ENCODE measurements at places on chromosomes 3 and 15. TPM values are rescaled to one million over a fixed set of nuclear protein-coding genes. Genes with fewer than 3 reads are reported as not detected.

The SEMA5B gene
- 30.7 TPM for polyA plus RNA-seq

DNA sequence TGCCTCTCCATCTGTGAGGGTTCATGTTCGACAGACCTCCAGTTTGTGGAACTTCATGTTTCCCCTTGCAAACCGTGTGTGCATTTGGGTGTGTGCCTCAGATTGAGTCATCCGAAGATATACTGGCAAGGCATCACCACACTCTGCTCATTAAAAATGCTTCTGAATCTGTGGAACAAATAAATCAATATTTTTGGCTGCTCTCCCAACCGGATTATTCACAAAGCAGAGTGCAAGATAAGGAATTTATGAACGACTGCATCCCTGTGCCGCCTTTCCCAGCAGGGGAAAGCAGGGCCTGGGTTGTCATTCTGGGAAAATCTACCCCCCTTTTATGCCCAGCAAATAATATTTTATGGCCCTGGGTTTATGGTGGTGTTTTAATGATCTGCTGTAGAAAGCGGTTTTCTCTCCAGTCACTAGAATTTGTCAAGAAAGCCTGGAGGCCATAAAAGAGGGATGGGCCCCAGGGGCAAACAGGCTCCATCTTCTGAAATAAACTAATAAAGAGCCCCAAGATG lies 4.2 kb upstream of the WNT5A start:
- peak; percentile 23 for DNase-seq

DNA sequence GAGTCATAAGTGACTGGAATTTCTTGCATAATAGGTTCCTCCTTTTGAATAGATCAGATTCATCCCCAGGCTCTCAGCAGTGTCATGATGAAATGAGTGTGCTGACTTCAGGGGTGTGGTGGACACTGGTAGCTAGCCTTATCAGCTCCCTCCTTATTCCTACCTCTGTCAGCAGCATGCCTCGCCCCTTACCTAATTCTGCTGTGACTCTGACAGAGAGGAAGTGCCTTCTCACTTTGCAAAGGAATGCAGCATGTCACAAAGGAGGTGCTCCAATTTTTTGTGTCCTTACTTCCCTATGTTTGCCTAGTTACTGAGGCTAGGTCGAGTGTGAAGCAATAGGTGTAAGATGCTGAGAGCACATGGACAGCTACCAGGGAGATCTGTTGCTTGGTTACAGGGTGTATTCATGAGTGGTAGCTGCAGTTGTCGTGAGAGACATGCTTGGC lies 90.6 kb downstream of the TNFAIP8L3 start:
- no peak for DNase-seq

DNA sequence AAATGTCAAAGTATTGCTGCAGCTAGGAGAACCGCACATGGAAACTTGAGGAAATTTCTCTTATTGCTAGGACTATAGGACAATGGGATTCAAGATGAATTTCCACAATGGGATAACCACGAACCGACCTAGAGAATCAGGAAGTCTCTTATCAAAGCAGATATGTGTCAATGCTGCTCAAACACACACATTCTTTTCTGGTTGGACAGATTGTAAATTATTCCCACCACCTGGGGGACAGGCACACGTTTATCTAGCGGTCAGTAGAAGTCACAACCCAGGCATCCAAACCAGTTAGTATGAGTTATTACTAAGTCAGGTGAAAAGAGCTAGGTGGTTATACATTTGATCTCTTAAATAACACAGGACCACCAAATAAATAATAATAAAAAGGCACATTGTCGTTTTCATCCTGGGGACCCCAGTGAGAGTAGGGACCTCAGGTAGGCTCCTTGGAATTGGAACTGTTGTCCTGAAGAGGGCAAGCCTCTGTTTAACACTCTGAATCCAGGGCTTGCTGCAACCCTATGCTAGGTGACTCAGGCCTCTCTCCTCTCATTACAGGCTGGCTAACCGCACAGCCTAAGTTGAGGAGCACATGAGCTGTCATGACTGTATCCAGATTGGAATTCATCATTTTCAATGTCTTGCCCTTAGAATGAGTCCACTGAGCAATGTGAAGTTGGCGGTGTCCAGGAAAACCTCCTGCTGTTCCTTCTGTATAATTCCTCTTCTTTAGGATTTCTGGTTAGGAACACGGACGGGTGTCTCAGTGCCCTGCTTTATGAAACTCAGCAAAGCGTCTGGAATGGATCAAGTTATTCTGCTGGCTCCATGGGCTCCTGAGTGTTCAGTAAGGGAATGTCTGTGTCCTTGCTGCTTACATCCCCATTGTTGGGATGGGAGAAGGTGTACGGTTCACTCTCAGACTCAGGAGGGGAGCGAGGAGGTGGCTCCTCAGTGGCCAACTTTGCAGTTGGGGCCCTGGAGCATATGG lies 59.0 kb downstream of the CLEC3B start:
- DNase-seq = no peak

DNA sequence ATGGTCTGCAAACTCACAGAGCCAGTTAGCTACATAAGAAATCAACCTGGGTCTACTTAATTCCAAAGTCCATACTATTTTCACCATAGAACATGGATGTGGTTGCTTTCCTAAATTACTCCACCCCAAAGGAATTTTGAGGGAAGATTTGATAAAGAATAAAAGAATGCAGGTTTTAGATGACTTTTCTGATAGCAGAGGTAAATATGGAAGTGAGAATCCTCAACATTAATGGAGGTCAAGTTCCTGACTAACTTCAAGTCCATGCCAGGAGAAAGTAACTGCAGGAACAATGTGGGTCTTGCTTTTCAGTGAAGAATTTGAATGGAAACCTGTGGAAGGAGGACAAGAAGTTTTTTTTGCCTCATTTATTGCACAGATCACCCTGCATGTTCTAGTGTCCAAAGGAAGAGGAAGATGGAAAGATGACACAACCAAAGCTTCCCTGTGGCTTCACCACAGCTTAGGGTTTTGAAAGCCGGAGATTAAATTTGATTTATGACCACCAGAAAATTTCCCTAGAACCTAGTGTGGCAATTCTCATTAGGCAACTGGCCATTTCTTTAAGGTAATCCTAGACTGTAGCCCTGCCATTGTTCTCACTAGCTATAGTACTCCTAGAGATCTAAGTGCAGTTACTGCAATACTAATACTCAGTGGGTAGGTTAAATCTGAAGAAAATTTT lies 429.7 kb downstream of the RAP2B start:
- no peak for DNase-seq

The GOLGA8J gene
- 2.5 TPM for polyA plus RNA-seq

DNA sequence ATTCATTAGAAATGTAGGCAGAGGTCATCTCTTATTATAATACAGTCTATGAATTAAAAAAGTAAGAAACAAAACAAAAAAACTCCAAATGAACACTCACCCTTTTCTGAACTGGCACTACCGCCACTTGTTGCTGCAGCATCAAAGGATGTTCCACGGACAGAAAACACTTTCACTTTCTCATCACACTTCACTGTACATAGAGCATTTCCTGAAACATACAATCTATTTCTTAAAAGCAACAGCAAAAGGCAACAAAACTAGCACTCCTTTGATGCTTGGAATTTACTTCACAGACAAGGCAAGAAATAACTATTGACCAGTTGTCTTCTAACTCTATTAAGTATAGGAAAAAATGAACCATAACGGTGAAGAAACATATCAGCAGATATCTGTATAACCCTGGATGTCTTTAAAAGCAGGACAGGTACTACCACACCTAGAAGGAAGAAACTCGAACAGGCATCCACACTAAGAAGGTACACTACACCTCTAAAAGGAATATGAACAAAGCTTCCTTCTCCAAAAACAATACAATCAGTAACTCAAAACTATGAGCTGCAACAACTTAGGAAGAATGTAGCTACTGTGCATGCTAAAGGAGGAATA lies 24.9 kb downstream of the ETFA start:
- DNase-seq = no peak

GRCh38 chr3:167653760-167654159 lies at the start of gene WDR49:
WDR49 (minus strand) TSS chr3:167653942; CDS start chr3:167653425, 517 bp downstream.
- DNase-seq = no peak

GRCh38 chr3:13484851-13485590 lies 4.9 kb downstream of the HDAC11 start:
- DNase-seq = peak; percentile 82

- no peak for DNase-seq
Observed at GRCh38 chr3:110575702-110576101, 495.9 kb upstream of the NECTIN3 start.

The DLL4 gene
- 6.6 TPM for polyA plus RNA-seq

The PRSS50 gene
- polyA plus RNA-seq = 5.1 TPM

- no peak for DNase-seq
Observed at GRCh38 chr3:53758846-53759245, 87.4 kb downstream of the CHDH start.

GRCh38 chr15:98548139-98548971 lies 100.0 kb upstream of the IGF1R start:
- DNase-seq = peak; percentile 64

DNA sequence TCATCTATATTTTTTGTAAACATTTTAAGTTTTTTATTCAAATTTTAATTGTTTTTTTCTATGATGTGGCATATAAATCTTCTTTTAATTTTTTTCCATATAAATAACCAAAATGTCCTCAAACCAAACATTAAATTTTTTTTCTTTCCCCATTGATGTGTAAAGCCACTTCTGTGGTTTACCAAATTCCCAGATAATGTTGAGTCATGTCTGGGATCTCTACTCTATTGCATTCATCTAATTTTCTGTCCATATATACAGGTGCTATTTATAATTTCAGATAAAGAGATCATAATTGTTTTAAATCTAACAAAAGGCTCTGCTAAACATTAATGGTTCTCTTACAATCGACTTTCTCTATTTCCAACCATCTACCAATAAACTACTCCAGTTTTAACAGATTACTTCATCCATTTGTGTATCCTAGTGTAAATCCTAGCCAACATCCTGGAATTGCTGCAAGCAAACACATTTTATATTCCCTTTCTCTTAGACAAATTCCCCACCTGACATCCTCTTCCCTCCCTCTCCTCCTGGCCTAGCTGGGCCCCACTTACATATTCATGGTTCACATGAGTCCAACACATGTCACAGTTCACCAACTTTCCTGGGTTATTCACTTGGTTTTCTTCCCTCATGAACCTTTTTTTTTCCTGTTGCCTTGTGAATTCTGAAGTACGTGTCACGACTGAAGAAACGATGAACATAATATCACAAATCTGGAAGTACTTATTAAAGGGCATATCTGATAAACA lies 368.0 kb upstream of the AGTR1 start:
- DNase-seq = peak; percentile 39

Data from renal pelvis (tissue), 12 donors.